ENCODE measurements at places on chromosomes 16 and 17.

DNA sequence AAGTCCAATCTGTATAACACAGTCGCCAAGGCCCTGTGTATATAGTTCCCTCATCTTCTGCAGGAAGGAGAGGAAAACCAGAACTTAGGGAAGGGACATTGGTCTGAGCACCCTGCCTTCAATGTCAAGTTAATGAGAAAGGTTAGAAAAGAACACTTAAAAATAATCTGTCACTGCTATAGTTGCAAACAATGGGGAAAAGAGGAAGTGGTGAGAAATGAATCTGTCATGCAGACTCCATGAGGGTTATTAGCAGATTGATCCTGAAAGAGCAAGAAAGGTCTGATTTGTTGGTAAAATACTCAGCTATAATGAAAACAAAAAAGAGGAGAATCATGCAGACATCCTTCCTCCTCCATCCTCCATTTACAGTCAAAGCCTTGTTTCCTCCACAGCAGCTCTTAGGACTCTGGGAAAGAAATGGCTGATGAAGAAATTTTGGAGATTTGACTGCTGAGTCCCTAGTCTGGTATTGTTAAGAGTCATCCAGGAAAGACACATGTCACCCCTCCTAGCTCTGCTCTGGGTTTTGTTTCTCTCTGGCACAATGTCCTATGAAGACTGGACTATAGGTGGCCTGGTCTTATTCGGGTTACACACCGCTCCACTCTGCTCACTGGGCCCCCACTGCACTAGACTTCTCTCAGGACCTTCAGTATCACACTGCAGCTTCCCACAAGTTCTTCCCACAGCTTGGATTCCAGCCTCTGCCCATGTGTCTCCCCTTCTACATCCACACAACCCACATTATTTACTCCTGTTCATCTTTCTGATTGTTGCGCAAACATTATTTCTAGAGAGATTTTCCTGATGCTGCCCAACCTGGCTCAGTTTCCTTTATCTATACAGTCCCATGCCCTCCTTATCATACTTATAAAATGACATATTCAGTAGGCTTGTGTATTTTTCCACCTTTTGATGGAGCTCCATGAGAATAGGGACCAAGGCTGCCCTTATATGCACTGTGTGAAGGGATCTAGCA is 56.5 kb upstream of the XYLT1 start:
- no peak for DNase-seq

- no peak for DNase-seq
Observed at GRCh38 chr16:3094289-3095027, 4.6 kb downstream of the ZSCAN10 start.

DNA sequence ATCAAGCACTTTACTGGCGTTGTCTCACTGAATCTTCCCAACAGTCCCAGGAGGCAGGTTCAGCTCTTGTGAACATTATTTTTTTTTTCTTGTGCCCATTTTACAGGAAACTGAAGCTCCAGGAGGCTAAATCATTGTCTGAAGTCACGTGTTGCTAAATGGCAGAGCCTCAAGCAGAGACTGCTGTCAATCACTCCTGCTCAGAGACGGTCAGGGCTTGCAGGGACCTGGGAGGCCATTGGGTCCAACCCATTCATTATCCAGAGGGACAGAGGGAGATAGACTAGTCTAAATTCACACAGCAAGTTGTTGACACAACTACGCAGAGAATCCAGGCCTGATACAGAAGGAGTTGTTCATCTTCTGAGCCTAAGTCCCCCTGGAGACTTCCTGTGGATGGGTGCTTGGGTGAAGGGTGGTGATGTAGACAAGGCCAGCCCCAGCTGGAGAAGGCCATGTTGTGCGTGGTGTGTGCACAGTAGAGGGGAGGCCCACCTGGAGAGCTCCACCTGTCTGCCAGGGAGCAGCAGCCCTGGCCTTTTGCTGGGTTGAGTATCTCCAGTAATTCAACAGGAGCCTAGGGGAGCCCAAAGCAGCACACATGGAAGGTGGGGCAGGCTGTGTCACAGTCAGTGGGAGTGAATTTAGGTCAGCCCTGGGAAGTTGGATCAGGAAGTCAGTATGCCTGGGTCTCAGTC is 24.3 kb upstream of the C1QL1 start:
- DNase-seq, result no peak

- DNase-seq, result no peak
Observed at GRCh38 chr17:38733982-38734973, 4.1 kb downstream of the CISD3 start.

DNA sequence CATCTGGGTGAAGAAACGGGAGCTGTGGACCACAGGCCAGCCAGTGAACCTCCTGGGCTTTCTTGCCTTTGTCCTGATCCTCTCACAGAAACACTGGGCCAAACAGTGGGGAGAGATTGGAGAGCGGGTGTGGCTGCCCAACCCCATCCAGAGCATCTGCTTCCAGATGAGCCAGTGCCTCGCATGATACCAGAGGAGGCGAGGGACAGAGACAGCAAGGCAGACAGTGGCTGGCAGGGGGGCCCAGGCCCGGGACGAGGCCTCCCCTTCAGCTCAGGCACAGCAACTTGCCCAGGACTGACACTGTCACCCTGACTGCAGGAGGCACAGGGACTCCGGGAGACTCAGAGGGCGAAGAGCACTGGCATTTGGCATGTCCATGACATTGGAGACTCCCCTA is 12.0 kb downstream of the ARHGEF15 start:
- DNase-seq, result no peak

GRCh38 chr17:78019976-78020716 is 61.6 kb downstream of the TNRC6C start:
- no peak for DNase-seq

DNA sequence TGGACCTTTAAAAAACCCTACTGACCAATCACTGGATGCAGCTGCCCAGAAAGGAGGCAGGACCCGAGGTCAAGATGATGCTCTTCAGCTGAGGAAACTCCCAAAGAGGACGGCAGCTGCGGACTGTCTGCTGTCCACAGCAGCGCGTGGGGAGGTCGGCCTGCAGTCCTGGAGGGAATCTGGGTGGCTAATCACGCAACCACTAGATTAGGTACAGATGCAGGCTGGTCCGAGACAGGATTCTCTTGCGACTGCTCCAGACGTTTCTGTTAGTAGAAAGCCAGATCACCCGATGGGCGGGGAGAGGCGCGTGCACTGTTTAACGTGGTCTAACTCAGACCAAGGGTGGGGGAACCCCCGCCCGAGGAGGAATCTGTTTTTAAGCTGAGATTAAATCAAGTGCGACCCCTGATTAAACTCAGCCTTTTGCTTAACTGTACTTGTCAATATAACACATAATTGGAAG is 8.8 kb downstream of the CTRB2 start:
- DNase-seq, result no peak

DNA sequence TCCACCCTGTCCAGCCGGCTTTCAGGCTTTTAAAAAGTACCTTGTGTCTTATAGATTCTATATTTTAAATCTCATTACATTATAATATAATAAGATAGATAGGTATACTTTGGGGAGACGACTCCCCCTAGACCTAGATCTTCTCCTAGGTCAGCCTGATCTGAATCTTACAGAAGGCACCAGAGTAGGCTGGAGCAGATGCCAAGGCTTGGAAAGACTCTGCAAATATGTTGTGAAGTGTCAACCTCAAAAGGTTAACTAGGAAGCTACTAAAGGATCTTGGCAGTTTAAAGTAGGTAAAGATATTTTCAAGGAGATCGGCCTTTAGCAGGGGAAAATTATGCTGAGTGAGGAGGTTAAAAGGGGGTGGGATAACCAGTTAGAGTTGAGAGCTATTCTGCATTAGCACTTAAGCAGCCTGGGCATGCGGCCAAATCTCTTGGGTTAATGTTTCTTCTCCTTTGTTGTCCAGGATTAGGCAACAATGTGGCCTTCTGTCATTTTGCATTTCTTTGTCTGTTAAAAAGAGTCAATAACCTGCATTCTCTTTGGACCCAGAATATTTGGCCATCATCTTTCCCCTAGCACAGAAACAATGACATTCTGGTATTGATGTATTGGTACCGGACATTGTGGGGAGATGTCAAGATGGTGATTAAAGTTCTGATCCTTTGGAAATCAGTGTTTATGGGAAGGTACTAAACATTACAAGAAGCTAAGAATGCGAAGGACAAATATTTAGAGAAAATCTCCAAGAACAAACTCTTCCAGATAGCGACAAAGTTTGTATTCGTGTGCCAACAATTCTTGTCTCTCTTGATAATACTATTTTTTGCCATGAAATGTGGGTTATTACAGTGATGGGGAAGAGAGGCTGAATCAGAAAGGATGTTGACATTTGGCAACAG is 51.2 kb upstream of the DHX40 start:
- peak; percentile 85 for DNase-seq

DNA sequence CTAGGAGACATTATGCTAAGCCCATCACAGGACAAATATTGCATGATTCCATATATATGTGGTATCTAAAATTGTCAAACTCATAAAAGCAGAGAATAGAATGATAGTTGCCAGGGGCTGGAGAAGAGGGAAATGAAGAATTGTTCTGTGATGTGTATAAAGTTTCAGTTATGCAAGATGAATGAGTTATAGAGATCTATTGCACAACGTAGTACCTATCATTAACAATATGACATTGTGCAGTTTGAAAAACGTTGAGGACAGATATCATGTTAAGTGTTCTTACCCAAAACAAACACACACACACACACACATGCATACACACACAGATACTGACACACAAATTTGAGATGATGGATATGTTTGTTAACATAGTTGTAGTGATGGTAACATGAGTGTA is 871.6 kb upstream of the GOT2 start:
- no peak for DNase-seq

GRCh38 chr16:1188432-1189189 is 35.7 kb downstream of the CACNA1H start:
- no peak for DNase-seq

DNA sequence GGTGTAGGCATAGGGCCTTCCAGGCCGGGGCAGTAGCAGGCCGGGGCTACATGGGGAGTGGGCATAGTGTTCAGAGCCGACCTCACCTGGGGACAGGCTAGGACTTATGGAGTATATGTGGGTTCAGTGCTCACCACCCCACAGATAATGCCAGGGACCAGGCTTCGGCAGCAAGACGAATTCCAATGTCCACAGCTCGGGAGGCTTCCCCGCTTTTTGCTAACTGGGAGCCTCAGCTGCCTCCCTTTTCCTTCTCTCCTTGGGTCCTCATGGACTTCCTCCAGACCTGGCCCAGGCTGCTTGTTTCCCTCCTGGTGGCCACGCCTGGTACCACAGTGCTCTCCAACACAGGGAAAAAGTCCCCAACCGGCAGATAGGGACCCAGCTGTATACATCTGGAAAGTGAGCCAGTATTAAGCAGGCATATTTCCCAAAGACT is 20.1 kb upstream of the SLC46A1 start:
- no peak for DNase-seq

DNA sequence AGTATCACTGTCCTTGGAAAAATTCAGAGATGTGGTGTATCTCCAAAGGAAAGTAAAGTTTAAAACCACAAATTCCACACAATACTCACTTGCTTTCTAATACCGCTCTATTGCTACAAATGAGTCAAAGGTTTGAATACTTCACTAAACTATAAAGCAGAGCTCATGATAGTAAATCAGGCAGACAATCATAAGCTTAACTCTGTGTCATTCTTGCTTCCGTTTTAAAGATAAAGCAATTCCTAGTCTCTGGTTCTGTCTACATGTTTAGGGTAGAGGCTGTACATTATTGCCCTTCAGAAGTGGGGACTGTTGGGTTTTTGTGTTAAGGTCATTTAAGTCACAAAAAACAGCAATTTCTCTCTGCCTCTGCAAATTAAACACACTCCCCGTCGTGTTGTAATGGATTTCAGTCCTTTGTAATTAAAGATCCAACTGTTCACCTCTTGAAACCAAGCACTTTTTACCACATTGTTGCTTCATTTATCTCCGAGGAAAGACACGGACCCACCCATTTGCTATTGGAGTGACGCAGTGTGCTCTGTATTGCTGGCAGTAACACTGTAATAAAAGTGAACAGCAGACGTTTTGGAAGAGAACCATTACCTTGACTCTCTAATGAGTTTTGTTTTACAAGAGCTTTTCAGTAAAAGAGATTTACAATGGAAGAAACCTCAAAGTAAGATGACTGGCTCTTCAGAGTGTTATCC is 83.1 kb upstream of the CNTNAP4 start:
- DNase-seq, result no peak

- no peak for DNase-seq
Observed at GRCh38 chr16:54009464-54010176, 277.0 kb downstream of the IRX3 start.

DNA sequence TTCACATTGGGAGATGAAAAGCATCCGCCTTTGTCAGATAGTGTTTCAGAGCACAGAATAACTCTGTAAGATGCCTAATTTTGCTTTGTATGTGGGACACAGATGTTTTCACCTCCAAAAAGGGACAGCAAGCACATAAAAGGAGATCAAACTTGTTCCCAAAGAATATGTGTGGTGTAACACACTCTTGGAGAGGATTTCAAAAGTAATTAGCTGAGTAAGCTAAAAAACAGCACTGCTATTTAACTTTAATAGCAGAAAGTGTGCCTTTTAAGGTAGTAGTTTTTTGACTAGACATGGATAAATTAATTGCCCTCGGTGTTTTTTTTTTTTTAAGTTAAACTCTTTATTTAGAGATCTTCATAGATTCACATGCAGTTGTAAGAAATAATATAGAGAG is 65.2 kb downstream of the COX10 start:
- no peak for DNase-seq

GRCh38 chr16:50245417-50246298 is 20.7 kb upstream of the ADCY7 start:
- no peak for DNase-seq

- DNase-seq, result no peak
Observed at GRCh38 chr16:73125850-73126524, 78.1 kb upstream of the ZFHX3 start.

- no peak for DNase-seq
Observed at GRCh38 chr16:80720804-80721371, 83.5 kb downstream of the CDYL2 start.

DNA sequence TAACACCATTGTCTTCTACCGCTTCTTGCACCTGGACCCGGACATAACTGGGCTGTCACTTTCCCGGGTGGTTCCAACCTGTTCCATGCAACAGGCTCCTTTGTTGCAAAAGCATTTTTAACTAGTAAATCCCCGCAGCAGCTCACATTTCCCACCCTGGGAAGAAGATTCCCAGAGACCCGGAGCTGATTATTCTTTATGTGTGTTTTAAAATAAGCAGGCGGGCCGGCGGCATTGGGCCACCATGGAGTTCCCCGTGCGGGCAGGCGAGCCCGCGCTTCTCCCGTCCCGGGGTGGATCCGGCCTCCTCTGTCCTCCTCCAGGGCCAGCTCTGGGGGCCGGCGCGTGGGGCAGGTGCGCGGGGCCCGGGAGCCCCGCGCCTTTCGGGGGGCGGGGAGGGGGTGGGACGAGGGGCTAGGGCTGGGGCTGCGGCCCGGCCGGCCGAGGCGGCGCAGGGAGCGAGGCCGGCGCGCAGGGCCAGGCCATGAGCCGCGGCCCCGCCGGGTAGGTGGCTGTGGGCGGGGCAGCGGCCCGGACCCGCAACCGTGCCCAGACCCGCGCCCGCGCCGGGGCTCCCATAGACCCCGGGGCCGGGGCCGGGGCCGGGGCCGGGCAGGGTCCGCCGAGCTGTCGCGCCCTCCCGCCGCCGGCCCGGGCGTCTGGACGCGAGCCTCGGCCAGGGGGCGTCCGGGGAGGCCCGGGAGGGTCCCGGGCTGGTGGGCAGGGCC is 1.7 kb downstream of the CRAMP1 start:
- no peak for DNase-seq

Measured in right lobe of liver (tissue), 6 donors.